ENCODE measurements at places on chromosomes 2 and 18.

DNA sequence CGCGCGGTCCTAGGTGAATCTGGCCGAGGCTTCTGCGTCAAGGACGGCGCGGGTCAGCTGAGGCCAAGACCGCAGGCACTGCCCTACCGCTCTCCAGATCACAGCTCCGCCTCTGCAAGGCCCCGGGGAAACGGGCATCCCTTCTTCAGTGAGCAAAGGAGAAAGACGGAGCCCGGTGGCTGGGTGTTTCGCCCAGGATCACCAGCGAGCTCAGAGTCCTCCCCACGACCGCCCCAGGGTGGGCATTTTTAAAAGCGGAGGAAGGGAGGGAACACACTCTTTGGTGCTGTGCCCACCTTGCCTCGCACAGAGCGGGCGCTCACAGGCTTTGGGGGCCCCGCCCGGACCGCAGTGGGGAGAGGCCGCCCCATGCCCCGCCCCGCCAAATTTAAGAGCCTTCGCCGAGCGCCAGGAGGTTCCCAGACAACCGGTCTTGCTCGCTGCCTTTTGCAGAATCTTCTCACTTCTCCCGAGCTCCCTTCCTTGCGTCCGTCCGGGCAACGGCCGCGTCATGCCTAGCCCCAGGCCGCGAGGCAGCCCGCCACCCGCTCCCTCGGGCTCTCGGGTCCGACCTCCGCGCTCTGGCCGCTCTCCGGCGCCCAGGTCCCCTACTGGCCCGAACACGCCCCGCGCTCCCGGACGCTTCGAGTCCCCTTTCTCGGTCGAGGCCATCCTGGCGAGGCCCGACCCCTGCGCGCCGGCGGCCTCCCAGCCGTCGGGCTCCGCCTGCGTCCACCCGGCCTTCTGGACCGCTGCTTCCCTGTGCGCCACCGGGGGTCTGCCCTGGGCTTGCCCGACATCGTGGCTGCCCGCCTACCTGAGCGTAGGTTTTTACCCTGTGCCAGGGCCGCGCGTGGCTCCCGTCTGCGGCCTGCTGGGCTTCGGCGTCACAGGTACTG, at the start of gene NOTO:
Gene NOTO, plus strand, starts transcription at position 419 of the 899 bp plus-strand sequence. Its CDS starts 93 bp downstream, at position 512.
- no peak for DNase-seq

- DNase-seq, result no peak
These were observed 56.3 kb downstream of the PAX3 start for GRCh38 chr2:222242532-222242931.

DNA sequence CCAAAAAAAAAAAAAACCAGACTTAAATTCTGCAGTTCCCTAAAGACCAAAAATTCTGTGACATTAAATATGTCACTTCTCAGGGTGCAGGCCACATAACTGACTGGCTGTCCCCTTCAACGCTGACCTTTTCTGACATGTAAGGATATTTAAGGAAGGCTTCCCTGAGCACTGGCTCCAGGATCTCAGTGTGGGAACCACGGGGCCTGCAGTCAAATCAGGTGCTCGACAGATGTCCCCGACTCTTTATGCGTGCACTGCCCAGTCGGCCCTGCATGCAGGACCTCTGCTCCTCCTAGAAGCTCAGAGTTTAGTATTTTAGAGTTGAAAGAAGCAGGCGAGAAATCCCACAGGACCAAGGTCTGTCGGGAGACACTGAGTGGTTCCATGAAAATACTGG, 69.4 kb upstream of the POMC start:
- DNase-seq, result no peak

DNA sequence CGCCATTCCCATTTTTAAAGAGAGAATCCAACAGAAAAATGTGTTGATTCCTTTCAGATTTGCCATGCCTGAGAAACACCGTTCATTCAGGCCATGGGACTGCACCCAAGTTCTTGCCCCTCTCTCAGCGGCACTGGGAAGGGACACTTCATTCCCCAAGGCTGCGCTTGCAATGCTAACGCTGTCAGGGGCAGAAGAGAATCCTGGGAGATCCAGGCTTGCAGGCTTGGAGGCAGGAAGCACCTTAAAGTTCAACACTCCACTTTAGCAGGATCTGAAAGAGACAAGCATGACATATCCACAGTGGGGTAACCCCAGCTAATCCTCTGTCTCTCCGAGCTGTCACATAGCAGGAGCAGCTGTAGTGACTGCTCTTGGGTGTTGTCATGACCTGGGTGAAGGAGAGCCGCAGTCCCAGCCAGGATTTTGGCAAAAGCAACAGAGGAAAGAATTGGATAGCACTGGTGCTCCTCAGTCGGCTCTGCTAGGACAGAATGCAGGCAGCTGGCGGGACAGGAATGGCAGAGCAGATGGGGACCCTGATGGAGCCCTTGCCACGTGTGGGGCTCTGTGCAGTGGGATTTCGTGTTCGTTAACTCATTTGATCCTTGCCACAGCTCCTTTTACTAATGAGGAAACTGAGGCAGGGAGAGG, 22.0 kb upstream of the ODC1 start:
- DNase-seq, result no peak

DNA sequence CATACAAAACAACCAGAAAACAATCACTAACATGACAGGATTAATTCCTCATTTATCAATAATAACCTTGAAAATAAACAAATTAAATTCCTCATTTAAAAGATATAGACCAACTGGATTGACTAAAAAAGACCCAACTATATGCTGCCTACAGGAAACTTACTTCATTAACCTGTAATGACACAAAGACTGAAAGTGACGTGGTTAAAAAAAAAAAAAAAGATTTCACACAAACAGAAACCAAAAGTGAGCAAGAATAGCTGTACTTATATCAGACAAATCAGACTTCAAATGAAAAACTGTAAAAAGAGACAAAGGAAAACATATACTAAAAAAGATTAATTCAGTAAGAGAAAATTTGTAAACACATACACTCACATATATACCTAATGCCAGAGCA, 201.2 kb downstream of the CCDC178 start:
- no peak for DNase-seq

DNA sequence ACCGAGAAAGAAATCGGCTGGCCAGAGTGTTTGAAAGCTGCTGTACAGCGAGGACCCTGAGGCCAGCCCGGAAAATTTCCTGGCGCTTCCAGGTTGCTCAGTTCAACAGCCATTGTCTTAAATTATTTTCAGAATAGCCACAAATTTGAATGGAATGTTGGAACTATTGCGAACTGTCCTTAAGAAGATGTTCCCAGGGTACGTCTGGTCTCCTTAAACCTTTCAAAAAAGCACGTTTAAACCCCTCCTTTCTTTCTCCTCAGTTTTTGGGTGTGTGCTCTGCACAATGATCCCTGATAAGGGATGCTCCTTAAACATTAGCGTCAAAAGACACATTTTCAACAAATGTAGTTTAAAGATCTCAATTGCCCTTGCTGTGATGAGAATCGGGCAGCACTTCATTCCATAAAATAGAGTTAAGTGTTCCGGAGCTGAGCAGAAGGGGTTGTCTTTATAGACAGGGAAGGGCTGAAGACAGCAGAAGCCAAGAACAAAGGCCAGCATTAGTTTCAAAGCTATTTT, 14.5 kb upstream of the LPIN2 start:
- DNase-seq, result no peak

DNA sequence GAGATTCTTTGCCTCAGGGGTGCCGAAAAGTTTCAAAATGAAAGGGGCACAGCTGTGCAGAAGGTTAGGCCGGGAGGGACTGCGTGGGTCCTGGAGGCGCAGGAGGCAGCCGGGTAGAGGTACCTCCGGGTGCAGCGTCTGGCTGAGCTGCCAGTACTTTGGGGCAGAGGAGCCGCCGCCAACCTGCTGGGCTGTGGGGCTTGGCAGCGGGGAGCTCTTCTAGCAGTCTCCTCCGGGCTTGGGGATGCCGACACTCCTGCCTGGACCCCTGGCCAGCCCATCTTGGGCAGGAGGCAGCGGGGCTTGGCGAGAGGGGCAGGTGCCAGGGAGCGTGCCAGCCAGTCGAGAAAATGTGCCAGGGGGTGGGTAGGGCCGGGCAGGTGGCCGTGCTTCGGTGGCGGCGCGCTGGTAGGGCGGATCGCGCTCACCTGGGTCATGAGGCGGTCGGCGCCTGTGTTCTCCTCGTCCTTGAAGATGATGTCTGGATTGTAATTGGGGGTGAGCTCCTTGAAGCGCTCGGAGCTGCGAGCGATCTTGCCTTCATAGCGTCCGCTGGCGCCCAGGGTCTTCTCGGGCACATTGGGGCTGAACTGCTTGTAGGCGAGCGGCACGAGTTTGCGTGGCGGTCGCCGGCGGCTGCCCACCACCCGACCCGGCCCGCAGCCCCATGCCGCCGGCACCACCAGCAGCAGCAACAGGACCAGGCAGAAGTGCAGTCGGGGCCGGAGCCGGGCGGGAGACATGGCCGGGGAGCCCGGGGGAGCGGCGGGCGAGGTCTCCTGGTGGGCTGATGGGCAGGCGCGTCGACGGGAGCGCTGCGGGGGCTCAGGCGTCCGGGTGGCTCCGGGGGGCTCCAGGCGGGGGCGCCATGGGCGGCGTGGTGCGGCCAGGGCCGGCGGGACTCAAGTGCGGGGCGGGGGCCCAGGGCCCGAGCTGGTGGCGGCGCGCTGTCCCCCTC, 717 bp downstream of the IHH start:
- DNase-seq, result no peak

GRCh38 chr18:74508821-74509225, 12.7 kb downstream of the CNDP2 start:
- DNase-seq, result no peak

DNA sequence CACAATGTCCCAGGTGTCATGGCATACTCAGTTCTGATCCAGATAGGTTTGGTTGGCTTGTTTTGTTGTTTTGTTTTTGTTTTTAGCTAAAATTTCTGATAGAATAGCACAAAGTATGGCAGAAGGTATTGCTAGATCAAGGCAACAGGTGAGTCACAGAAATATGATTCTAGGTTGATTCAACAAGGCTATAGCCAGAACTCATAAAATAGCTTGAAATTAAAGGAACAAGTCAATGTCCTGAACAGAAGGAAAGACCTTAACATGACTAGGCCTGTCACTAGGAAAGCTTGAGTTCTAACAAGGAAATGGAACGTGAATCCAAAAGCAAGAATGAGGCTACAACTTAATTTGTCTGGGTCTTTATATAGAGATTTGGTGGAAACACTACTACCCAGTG, 157.1 kb downstream of the GALNT3 start:
- DNase-seq, result no peak

- DNase-seq, result no peak
These were observed 436.2 kb downstream of the SUCLG1 start for GRCh38 chr2:84022810-84023431.

GRCh38 chr18:7476386-7476785, 90.7 kb upstream of the PTPRM start:
- DNase-seq, result no peak

DNA sequence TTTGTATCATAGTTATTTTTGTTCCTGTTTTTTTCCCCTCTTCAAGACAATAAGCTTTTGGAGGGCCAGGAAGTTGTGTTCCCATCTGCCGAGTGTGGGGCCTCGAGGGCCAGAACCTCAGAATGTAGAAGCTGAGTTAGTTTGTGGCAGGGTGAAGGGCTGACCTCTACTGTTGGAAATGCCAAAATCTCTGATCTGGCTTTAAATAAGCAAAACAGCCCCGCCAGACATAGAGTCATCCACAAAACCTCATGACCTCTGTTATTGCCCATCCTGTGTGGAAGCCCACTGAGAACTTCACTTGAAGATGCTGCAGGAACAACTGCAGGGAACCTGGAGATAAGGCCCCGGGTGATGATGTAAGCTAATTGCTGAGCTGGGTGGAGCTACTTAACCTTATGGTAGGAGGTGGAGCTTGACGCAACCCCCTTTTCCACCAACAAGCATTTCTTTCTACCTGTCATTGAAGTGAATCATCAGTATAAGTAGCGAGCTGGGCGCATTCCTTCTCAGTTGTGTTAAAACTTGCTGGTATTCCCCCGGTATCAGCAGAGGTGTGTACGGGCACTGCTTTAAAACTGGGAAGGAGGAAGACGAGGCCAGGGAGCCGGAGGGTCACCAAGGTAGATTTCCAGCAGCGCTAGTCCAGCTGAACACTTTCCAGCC, 177.2 kb downstream of the NEDD4L start:
- no peak for DNase-seq

DNA sequence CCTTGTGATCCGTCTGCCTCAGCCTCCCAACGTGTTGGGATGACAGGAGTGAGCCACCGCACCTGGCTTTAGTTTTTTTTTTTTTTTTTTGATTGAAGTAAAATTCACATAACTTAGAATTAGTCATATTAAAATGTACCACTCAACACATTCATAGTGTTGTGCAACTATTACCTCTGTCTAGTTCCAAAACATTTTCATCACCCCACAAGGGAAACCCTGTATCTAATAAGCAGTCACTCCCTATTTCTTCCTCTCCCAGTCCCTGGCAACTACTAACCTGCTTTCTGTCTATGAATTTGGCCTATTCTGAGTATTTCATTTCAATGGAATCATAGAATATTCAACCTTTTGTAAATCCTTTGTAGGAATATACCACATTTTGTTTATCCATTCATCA, 123.9 kb upstream of the FAM117B start:
- no peak for DNase-seq

- DNase-seq, result no peak
These were observed 29.1 kb downstream of the RTP5 start for GRCh38 chr2:241898463-241899270.

GRCh38 chr2:120287183-120288015, 34.7 kb downstream of the RALB start:
- no peak for DNase-seq

DNA sequence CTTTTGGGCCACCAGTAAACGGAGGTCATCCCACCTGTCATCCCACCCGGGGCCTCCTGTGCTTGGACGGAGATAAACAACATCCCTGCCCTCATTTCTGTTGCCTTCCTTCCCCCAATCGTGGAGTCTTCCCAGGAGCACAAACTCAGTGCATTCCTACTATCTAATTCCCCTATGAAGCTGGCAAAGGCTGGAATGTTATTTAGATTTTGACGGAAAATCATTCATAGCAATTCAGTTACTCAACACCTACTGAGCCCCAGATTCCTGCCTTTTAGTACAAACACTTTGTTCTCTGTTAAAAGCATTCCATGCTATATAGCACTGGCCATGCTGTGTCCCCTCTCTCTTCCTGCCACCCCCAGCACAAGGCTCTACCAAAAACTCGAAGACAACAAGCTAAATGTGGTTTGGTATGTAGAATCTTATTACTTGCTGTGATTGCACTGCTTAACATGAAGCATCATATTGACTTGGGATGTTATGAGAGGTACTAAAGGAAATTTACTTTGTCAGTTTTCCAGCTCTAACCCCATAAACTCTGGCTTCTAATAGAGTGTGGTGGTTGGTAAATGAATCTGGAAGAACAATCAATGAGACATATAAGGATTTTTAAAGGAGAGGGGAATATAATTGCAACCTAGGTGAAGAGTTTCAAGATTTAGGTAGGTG, 32.3 kb upstream of the IMPA2 start:
- DNase-seq, result no peak

DNA sequence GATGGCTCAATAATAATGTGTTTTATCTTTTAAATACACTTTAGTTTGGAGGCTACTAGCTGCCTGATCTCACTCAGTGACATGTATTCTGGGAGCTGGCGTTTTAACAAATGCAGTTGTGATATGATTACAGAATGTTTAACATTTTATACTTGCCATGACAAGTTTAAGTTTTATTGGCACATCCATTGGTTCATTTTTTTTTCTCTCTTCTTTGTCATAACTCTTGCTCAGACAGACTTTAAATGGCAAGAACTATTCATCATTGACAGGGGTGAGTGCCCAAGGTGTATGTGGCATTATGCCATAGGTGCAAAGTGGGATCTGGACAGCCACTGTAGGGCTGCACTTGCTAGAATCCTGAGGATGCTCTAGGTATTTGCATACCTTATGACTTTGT, 72.1 kb upstream of the MYL1 start:
- DNase-seq, result no peak

- no peak for DNase-seq
These were observed 1.5 kb downstream of the IKZF2 start for GRCh38 chr2:213149949-213150314.

Measured in CD8-positive, alpha-beta memory T cell (primary cell).